Bronchial epithelial cell (primary cell): ENCODE measurements at places on chromosomes 12 and 14. TPM values are rescaled to one million over a fixed set of nuclear protein-coding genes. Genes with fewer than 3 reads are reported as not detected.

PPTC7 gene
- 8.7 and 10.8 TPM in 2 replicates for total RNA-seq

IL22 gene
- not detected in 2 replicates for total RNA-seq

PMEL gene
- total RNA-seq: 1.8 and 2.6 TPM in 2 replicates

KLRC1 gene
- not detected in 2 replicates for total RNA-seq
